Cerebellum (tissue), 4 donors: ENCODE measurements at places on chromosomes 2 and 18. TPM values are rescaled to one million over a fixed set of nuclear protein-coding genes. Genes with fewer than 3 reads are reported as not detected.

DNA sequence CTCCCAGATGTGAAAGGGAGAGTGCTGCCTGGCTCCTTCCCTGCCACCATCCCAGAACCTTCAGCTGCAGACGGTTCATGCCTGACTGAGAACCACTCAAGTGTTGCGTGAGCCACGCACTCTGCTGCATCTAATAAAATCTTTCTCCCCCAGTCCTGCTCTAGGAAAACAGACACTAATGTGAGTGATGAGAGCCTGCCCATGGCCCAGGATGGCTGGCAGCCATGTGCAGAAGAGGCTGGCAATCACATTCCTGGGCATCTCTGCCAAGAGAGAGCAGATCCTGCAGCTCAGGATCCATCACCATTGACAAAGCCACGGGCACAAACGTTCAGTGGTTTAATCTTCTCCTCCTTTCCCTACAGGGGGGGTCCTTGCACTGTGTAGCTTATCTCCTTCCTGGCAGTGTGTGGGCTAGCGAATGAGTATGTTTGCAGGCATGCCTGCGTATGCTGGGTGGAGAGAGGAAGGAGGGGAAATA, 477.5 kb downstream of the SLC4A3 start:
- no peak for DNase-seq

GRCh38 chr2:8974016-8974415, 29.5 kb downstream of the MBOAT2 start:
- DNase-seq = no peak

The KIAA2012 gene
- 1.00 TPM for total RNA-seq

DNA sequence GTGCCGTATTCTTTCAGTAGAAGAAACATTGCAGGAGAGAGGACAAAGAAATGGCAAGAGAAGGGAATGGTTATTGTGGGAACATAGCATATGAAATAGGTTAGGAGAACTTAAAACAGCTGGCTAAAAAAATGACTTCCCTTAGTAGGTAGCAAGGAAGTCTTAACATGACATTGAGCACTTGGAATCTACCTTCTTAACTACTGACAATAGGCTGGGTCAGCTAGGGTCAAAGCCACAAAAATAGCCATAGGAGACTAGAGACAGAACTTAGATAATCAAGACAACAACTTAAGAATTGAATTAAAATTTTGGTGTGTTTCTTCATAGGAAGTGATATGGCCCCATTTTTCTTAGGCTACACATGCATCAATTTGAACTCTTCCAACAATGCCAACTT, 227.9 kb downstream of the TCF4 start:
- no peak for DNase-seq

The DAPL1 gene
- 1.6 TPM for total RNA-seq

DNA sequence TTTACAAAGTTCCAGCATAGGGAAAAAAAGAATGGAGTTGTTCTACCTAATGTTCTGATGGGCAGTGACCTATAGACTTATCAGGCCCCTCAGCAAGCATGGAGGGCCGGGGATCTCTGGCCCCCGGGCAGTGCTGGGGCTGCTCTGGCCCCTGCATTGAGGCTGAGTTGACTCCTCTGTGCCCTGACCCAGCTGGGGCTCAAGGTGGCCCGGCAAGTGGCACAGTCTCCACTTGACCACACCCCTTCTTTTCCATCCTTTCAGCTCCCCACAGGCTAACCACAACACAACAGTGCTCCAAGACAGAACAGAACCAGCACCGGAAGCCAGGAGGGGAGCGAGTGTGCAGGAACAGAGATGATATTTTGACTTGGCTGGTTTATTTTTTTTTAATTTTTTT, 19.9 kb downstream of the TOGARAM2 start:
- no peak for DNase-seq

- no peak for DNase-seq
Measured at GRCh38 chr18:79733986-79734770, 54.6 kb downstream of the CTDP1 start.

DNA sequence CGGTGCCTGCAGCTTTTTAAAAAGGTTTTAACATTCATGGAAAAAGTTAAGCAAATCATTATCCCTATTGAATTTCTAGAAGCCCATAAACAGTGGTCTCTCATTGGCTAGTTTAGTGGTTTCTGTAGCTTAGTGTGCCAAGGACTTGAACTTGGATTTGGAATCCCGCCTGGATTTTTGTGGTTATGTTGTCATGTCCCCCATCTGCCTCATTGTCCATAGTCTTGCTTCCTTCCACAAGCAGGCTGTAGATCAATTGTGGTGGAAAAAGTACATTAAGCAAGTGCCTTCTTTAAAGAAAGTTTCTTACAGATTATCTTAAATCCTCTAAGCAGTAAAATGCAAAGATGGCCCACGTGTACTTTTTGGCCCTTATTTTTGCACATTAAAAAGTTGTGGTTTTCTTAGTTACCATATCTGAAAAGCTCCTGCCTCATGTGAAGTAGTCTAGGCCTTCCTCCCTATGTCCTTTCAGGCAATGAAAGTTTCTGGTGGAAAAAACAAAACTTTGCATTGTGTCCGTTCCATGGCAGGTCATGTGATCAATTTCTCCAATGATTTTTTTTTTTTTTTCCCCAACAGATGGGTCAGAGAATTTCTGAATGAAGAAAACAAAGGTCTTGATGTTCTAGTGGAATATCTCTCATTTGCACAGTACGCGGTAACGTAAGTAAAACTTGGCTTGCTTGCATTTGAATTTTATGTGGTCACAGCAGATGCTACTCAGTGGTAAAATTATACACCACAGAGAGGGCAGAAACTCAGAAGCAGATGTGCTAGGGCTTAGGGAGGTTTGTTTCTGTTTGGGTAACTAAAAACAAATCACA, 158.9 kb downstream of the PRPF40A start:
- no peak for DNase-seq

GRCh38 chr18:44851856-44852621, 171.4 kb downstream of the SETBP1 start:
- DNase-seq = no peak

- no peak for DNase-seq
Measured at GRCh38 chr2:43111788-43112554, 114.4 kb downstream of the ZFP36L2 start.

DNA sequence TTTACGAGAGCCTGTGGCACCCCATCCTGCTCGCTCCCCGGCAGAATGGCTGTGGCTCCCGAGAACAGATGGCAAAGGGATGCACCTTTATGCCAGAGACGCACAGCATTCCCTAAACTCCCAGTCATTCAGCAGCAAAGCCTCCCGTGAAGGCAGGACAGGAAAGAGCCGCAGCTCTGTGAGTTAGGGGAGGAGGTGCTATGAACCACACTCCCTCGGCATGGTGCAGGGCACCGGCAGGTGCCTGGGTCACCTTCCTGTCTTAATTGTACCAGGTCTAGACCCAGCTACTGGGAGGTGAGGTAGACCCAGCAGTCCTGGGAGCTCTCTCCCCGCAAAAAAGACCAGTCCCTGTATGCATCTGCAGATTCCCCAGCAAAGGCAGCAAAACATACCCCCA, 149.8 kb downstream of the TWIST2 start:
- no peak for DNase-seq

The TPO gene
- 0.27 TPM for total RNA-seq

- DNase-seq = no peak
Measured at GRCh38 chr2:104804148-104804890, 49.6 kb upstream of the POU3F3 start.

DNA sequence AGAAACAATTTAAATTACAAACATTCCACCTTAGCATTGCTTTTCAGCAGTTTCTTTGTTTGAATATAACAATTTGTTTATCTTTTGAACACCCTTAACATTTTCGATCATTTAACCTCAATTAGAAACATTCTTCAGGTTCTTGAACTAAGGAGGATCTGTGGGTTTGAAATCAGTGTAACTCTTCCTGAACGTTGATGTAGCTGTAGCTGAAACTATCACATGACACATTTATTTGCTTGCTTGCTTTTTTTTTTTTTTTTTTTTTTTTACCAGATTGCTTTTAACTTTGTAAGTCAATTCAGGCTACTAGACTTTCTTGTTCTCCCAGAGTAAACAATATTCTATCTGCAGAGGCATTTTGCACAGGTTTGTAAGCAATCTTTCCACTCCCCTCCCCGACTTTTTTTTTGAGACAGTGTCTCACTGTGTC, 47.6 kb downstream of the GPD2 start:
- DNase-seq = no peak

The GPR45 gene
- total RNA-seq = 1.5 TPM

- DNase-seq = peak; percentile 21
Measured at GRCh38 chr2:54557601-54558187, 101.6 kb downstream of the SPTBN1 start.

DNA sequence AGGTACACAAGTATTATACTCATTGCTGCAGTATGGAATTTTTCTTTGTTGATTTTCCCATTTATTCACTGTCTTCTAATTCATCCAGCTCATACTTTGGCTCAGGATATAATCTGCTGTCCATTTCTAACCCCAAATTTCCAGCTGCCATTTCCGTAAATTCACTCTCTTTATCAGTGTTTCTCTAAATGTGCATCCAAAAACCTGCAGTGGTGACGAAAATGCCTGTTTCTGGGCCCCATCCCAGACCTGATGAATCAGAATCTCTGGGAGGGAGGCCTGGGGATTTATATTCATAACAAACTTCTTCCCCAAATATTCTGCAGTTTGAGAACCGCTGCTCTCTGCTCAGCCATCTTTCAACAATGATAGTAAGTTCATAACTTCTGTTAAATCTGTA, 86.6 kb downstream of the VWC2L start:
- no peak for DNase-seq

The TGFA gene
- 11.2 TPM for total RNA-seq

GRCh38 chr18:63488160-63488559, 11.4 kb downstream of the SERPINB5 start:
- no peak for DNase-seq

DNA sequence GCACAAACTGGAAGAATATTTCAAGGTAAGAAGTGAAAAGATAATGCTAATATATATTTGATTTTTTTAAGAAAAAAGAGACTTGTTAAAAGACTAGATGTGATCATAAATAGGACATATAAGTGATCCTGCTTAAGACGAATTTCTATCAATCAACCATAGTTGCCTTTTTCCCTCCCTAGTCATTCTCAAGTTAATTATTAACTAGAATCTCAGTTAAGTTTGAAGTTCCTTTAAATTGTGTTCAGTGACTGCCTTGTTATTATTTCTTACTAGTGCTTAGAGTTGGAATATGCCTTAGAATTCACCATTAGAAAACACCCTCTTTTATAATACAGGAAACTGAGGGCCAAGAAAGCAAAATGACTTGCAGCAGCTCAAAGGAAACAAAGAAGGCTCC, 141.5 kb upstream of the SP5 start:
- DNase-seq = no peak

DNA sequence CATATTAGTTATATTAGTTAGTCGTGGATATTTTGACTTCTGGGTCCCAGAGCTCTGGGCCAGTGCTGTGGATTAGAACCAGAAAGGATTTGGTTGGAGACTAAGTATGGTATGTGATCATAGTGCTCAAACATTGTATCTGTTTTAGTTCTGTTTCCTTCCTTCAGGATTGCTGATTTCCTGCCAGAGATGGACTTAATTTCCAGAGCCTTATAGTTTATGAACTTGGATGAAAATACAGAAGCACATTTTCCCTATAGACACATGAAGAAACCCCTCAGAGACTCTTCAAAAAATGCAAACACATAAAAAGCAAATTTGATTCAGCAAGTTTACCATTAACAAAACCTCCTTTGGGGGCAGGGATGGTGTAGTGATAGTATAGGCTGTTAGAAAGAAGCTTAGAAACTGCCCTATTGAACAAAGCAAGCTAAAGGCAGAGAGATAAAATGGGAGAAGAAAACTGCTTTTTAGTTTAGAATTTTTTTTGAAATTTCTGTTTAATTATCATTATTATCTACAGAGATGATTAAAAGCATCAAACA, 88.7 kb upstream of the EFEMP1 start:
- no peak for DNase-seq

GRCh38 chr2:128376241-128377041, 57.8 kb upstream of the HS6ST1 start:
- no peak for DNase-seq

- DNase-seq = peak; percentile 85
Measured at GRCh38 chr18:61606759-61607158, 273.5 kb downstream of the CDH20 start.

- DNase-seq = no peak
Measured at GRCh38 chr2:208222351-208222750, 32.5 kb downstream of the IDH1 start.

DNA sequence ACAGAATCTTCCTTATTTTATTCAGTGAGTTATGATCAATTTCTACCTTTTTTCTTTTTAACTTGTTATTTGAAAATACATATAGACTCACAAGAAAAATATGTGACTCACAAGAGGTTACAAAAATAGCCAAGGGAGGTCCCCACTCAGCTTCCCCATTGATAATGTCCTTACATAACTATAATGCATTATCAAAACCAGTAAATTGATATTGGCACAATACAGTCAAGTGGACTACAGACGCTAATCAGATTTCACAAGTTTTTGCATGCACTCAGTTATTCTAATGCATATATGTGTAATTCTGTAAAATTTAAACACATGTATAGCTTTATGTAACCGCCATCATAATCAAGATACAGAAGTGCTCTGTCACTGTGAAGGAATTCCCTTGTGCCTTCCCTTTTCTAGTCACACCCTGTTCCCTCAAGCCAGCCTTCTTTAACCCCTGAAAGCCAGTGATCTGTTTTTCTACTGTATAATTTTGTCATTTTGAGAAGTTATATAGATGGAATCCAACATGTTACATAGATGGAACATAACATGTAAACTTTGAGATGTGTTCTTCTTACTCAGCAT, 118.4 kb downstream of the ALMS1 start:
- no peak for DNase-seq

DNA sequence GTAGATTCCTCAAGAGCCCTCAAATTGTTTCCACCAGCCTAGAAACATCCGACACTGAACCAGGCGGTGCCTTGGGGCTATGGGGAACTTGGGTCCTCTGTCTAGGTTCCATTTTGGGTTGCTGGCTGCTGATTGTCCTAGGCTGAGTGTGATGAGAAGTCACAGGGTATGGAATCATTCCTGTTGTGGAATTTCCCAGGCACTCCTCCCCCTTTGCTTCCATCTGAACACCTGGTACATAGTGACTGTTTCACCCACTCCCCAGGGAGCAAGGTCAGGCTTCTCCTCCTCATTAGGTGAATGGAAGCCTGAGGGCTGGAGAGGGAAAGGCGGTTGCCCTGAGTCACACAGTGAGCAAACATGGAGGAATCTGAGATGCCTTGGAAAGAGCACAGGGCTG, 4.5 kb downstream of the KIF3C start:
- DNase-seq = no peak

The RAB3GAP1 gene
- 75.1 TPM for total RNA-seq

GRCh38 chr2:40358783-40359182, 93.1 kb downstream of the SLC8A1 start:
- DNase-seq = no peak

The LHCGR gene
- 1.5 TPM for total RNA-seq

GRCh38 chr18:70662588-70662987, 373.7 kb downstream of the SOCS6 start:
- DNase-seq = no peak

DNA sequence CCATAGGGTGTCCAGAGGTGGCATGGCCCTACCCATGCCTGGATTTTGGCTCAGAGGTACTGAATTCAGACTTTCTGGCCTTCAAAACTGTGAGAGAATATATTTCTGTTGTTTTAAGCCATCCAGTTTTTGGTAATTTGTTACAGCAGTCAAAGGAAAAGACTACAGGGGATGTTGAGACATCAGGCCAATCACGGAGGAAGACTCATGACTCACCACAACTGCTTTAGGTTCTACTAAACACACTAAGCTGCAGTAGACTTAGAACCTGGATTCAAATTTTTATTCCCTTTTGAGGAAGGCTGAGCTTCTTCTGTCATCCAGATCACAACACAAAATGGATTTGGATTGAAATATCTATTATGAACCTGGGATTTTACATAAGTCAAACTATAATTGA, 12.0 kb upstream of the C2orf66 start:
- no peak for DNase-seq
